Activated naive CD4-positive, alpha-beta T cell (primary cell): ENCODE measurements at places on chromosomes 7 and 10.

DNA sequence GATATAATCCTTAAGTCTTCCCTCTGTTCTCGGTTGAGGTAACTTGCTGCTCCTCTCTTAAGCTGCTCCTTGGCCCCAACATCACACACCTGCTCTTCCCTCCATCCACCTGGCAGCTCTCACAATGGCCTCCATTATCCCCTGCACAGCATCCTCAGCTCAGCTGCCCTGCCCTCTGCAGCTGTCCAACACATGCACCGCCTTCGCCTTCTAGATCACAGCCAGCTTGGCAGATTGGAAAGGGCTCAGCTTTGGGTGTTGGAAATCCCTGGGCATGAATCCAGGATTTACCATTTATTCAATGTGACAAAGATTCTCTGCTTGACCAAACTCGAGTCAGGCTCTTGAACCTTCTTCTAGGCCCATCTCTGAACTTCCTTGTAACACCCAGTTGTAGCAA is 20.6 kb downstream of the RGR start:
- no peak for DNase-seq

DNA sequence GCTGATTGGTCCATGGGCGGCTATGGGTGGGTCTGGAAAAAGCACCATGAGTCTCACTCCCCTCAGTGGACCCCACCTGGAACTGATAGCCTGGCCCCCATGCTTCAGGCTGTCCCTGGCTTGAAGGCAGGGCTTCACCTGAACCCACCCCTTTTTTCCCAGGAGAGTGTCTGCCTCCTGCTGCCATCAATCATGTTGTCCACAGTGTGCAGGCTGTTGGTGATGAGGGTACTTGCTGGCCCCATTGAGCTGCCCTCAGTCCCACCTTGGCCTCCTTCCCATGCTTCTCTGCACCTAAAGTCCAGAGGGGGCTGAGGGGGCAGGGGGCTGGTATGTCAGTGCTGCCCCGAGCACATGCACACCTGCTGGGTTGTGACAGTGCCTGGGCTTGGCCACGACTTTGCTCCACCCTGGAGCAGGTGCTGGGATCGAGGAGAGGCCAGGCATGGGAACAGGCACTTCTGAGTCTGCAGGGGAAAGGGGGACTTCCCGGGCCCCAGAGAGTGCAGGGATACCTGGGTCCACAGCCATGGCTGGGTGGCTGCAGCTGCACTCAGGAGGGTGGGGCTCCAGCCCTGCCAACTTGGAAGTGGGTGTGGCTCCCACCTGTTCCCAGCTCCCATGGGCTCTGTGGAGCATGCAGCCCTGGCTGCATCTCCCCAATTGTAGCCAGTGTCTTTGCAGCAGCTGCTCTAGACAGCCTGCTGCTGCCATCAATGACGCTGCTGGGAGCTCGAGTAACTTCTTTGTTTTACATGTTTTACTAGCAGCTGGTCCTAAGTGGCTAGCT is 56.9 kb downstream of the ADK start:
- DNase-seq = no peak

DNA sequence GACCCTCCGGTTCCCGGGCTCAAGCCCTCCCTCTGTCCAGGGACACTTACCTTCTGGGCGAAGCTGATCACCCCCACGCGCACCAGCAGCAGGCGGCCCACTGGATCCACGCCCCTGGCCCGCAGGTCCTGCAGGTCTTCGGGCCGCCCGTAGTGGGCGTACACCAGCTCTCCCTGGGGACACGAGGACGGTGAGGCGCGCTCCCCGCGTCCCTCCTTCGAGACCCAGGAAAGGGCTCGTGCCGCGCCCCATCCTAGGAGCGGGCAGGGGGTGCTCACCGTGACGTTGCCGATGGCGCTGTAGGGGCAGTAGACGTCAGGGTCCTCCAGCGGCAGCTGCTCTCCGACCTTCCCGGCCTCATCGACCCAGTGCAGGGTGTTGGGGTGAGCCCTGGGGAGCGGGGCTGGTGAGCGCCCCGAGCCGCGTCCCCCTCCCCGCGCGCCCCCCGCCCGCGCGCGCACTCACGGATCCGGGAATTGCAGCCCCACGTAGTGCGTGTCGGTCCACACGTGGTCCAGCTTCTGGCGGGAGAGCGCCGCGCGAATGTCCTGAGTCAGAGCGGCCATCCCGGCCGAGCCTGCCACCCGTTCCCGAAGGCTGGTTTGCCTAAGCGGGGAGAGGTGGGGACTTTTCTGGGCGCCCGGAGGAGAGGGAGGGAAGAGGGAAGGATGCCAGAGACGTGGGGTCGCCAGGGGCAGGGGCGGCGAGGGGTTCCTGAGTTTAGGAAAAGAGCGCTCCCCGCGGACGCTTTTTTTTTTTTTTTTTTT is 8.2 kb downstream of the TFR2 start:
- DNase-seq = no peak

GRCh38 chr10:102783568-102783967 is 39.8 kb downstream of the WBP1L start:
- DNase-seq = no peak

DNA sequence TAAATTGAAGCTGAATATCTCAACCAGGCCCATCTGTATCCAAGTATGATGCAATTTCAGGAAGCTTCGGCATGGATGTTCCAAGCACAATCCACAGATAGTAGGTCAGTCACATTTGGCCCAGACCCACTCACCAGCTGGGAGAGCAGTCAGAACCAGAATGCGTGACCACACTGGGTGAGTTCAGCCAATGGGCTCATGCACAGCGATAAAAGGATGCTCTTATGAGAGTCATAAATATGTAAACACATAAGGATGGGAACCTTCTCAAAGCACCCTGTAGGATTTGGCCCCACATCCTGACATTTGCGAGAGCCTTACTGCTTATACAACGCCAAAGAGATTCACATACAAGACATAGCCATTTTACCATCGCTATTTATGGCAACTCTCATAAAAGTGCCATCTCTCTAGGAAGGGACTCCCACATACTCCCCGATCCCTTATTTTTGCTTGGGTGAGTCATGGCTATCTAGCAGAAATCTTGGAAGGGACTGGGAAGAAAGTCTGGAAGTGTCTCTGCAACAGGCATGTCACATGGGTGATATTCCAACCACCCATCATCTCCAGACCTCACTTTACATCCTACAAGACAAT is 3.0 kb downstream of the AFAP1L2 start:
- no peak for DNase-seq

GRCh38 chr7:74093671-74094223 is 10.1 kb downstream of the LIMK1 start:
- DNase-seq = no peak

- DNase-seq = no peak
Measured at GRCh38 chr7:138129551-138130165, 53.4 kb downstream of the AKR1D1 start.

DNA sequence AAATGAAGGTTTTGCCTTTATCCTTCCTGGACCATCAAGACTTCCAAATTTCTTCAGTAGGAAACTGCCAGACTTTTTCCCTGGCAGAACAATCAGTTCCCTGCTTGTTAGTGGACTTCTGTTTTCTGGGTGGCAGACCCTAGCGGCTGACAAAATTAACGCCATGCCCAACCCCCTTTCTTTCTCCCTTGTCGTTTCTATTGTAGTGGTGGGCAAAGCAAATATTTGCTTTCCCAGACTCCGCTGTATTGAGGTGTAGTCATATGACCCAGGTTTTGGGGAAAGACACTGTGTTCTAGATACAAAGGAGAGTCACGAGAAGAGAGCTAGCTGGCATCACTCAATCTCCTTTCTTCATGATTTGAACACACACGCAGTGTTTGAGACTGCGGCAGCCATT is 7.7 kb downstream of the PON2 start:
- DNase-seq = no peak

DNA sequence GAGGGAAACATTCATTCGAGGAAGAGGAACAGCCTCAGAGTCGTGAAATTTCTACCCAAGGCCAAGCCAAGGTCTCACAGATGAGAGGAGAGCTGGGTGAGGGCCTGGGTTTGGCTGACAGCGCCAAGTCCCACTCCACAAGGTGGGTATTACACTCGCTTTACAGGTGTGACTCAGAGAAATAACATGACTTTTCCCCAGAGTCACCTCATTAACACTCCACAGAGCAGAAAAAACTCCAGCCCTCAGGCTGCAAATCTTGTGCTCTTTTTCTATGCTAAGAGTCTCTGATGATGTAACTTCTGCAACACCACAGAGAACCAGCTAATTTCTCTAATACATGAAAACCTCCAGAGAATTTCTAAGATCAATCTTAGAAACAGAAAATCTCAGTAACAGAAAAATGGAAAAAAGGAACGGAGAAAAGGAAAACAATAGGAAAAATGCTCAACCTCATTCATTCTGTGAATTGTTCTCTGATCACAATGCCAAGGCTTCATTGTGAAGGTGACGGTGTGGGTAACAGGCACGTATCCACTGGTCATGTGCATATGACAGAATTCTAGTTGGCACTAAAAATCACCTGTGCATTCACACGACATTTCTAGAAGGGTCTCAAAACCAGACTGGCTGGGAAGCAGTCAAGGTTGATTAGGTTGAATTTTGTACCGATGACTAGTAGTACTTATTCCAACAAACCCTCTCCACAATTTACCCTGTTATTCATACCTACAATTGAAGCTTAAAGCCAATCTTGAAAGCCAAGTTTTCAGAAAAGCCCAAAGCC is 20.3 kb downstream of the YWHAG start:
- no peak for DNase-seq

DNA sequence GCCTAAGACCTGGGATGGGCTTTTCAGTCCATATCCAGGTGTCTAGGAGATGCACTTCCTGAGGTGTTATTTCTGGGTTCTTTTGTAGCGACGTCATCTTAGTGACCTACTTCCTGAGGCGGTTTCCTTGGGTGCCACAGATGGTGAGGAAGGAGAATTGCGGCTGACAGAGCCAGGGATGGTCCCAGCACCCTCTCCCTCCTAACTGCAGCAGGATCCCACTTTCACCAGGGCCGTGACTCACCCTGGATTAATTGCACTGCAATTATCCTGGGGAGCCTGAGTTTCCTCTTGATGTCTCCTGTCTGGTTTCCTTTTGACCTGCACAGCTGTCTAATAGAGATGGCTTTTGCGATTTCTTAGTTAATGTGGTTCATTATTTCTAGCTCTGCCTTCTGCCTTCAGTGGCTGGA is 271.7 kb downstream of the TCF7L2 start:
- no peak for DNase-seq

- no peak for DNase-seq
Measured at GRCh38 chr7:106312906-106313305, 28.1 kb upstream of the NAMPT start.

GRCh38 chr7:125089171-125089570 is 159.5 kb upstream of the POT1 start:
- DNase-seq = no peak

DNA sequence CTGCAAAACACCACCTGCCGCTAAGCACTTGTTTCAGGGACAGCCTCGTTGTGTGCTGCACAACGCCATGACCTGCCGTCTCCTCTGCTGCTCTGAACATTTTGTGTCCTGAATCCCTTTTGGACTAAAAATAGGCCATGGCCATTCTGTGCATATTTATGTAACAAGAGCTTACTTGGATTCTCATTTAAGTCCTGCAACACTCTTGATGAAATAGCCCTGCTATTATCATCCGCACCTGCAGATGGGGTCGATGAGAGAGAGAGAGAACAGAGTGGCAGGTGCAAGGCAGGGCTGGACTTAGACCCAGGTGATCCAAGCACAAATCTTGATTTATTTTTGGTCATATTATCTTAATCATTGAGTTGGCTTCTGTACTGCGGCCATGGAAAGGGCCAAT is 121.2 kb upstream of the PRKCQ start:
- DNase-seq = no peak

DNA sequence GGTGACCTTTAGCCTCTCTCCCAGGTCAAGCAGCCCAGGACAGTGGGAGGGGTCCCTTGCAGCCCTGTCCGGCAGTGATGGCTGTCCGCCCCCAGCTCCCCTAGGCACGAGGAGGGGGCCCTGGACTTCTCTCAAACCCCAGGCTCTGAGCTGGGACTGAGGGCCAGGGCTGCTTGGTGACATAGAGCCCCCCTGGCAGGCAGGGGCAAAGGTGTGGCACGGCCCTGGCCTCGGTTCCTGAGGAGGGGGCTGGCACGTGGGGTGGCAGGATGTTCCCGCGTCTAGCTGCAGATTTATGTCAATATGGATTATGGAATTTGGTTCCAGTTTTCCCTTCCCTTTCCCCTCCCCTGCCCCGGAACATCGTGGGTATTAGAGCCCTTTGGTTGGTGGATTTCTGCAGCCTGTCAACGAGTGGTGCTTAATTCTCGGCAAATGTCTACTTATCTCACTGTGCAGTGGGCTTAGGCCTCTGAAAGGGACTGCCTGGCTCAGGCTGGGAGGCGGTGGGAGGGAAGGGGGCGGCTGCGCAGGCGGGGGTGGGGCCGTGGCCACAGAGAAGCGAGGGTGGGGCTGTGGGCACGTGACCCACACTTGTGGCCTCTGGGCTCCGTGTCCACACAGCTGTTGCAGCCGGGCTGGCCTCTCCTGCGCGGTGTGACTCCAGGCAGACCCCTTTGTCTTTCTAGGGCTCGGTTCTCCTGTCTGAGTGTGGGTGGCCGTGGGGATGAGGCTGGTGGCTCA is 19.3 kb downstream of the UNCX start:
- no peak for DNase-seq

DNA sequence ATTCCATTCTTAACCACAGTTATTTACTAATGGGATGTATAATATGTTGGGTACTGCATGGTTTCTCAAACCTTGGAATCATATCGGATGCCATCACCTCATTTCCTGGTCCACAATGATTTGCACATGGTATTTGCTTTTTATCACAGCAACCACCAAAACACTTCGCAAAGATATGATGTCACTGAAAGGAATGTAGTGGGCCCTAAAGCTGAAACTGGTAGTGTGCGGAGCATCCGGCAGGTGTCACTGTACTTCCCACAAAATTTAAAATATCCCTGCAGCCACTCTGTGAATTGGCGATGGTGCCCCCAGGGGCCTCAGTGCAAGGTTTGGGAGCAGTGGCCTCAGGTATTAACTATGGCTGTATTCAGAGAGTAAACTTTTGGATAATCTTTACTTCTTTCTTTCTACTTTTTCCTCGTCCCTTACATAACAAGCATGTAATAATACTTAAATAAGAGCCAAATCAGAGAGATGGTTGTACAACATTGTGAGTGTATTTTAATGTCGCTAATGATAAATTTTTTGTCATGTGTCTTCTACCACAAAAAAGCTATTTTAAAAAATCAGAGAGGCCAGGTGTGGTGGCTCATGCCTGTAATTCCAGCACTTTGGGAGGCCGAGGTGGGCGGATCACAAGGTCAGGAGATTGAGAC is 66.2 kb downstream of the FAM241B start:
- no peak for DNase-seq

DNA sequence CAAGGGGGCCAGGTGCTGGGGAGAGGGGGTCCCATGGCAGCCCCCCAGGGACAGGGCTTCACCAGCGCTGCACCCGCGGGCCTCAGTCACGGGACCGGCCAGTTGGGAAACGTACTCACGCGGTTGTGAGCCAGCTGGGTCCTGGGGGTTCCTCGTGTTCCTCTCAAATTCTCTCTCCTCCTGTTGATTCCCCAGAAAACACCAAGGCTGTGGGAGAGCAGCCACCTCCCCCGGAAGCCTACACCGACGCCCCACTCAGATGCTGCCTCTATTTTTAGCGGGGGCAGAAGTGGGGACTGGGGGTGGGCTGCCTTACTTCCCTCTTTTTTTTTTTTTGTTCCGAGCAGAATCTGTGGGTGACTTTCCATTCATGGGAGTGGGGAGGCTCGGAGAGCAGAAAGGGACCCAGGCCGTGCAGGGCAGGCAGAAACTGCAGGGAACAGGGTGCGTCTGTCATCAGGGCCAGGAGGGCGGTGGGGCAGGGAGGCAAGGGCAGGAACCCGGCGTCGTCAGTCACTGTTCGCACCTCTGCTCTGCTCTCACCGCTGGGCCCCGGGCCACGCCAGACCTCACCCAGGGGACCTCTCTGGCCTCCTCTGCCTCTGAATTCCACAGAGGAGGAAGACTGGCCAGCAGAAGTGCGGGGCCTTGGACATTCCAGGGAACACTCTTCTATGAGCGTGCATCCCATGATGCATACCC is 63.1 kb downstream of the CARD11 start:
- DNase-seq = no peak
